Stimulated activated CD8-positive, alpha-beta memory T cell treated with anti-CD3 and anti-CD28 coated beads, Interleukin-7, amount 100 ng/mL, for 24 hours (primary cell): ENCODE measurements at places on chromosomes 2 and 18.

DNA sequence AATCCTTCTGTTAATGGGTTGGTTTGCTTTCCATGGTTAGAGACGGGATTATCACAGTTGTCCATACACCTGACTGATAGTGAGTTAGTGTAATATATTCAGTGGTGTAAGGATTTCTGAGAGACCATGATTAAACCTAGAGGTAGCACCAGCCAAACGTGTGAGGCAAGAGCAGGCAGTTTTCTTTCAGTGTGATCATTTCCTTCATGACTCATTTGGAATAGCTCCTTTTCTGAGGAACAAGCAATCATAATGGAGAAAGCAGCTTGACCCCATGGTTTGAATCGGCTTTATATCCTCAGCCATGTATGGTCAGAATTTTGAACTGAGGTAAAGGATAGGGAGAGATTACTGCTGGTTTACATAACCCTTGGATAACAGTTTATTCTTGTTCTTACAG is 2.9 kb downstream of the MXD1 start:
- no peak for DNase-seq

DNA sequence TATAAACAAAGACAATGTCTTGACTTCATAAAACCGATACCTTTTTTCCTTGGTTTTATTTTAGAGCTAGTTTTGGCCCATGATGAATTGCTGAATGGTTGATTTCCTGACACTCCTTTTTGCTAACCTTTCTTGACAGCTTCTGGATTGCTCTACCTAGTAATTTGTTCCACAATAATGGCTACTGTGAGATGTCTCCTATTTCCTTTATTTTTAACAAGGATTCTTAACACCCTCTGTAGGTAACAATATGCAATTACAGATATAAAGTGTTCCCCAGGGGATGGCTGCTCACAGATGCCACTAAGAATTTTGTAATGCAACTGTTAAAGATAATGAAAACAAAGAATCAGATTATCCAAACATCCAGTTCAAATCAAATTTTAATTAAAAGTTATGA is 100.8 kb upstream of the ATP5MC3 start:
- no peak for DNase-seq

GRCh38 chr18:23897291-23897690 is 117.3 kb upstream of the TTC39C start:
- no peak for DNase-seq

DNA sequence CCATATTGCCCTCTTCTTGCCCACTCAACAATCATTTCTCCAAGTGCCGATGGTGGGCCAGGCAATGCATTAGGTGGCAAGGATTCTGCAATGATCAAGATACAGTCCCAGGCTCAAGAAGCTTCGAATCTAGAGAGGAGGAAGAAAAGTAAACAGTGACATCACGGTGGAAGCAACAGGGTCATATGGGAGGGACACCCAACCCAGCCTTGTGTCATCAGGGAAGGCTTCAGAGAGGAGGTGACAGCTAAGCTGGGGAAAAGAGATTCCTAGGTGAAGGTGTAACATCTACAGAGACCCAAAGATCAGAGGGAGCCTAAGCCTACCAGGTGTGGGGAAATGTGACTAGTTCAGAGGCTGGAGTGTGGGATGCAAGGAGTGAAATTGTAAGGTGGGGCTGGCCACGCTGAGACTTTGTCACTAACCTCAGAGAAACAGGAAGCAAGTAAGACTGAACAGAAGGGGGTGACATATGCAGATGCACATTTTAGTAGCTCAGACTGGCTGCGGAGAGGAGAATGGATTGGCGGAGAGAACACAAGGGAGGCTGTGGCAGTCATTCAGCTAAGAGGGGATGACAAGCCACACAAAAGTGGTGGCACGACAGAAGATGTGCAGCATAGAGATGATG is 104.9 kb downstream of the ANKRD44 start:
- no peak for DNase-seq

GRCh38 chr2:81901017-81901416 is 1596.5 kb upstream of the LRRTM1 start:
- no peak for DNase-seq

DNA sequence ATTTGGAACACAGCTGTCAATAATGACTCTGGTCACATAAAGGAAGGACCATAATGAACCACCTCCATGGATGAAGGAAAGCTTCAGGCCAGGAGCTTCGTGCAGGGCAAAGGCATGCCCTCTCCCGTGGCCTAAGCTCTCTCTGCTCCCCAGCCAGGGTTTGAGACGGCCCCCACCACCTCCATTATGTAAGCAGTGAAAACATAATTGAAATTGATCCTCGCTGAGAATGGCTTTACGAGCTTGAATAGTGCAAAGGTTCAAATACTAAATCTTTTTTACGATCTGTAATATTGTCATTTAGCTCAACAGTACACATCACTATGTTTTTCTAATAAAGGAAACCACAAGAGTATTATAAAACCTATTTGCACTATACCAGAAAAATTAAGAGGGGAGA is 5.2 kb upstream of the EDAR start:
- no peak for DNase-seq

GRCh38 chr18:10285283-10285640 is 169.2 kb upstream of the APCDD1 start:
- no peak for DNase-seq
